ENCODE measurements at places on chromosomes 6 and 20.
A peak's percentile ranks its signal among the peaks of the same experiment; 100 is the strongest.

GRCh38 chr20:36802326-36803222 is 29.0 kb upstream of the DSN1 start:
- DNase-seq = no peak

- DNase-seq = no peak
These were observed 10.5 kb downstream of the THBS2 start for GRCh38 chr6:169243186-169243585.

DNA sequence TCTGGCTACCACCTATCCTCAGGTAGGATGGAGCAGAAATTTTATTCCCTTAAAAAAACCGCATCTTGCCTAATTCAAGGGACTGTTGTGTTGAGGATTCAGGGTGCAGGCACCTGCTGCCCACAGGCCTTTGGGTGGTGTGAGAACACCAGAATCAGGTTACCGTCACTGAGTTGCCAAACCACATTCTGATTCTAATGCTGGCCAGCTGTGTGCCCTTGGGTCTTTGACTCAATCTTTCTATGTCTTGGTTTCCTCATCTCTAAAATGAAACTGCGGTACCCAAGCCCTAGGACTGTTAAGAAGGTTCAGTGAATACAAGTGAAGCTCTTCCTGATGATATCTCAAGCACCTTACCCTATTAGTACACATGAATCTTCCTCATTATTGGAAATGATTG is 827.3 kb downstream of the DHX35 start:
- no peak for DNase-seq

- no peak for DNase-seq
These were observed 621.8 kb downstream of the BCKDHB start for GRCh38 chr6:80728101-80728750.

DNA sequence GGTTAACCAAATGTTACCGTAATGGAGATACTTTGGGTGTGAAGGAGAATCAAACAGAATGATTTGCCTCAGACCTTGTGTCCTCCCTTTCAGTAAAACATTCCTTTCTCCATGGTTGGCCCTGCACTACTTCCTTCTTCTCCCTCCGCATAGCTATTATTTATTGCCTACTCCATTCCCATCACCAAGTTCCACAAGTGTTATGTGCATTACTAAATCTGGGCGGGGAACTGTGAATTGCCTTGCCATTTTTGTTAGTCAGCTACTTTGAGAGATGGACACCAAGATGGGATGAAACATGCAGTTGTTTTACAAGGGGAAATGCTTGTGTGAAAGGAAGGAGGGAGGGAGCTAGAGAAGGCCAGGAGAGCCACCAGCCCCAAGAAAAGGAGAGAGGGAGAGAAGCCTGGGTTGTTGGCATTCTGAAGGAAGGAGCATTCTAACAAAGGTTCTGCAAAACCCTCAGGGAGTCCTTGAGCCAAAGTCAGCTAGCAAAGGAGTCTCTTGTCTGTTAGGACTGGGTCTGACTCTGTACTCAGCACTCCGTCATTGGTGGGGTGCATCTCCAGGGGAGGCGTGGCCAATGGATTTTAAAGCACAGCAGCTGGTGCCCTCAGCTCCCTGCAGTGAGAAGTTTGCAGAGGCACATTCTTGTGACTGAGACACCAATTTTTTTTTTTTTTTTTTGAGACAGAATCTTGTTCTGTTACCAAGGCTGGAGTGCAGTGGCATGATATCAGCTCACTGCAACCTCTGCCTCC is 83.6 kb upstream of the CHD6 start:
- no peak for DNase-seq

GRCh38 chr6:14671261-14671681 is 553.7 kb downstream of the CD83 start:
- DNase-seq = no peak

DNA sequence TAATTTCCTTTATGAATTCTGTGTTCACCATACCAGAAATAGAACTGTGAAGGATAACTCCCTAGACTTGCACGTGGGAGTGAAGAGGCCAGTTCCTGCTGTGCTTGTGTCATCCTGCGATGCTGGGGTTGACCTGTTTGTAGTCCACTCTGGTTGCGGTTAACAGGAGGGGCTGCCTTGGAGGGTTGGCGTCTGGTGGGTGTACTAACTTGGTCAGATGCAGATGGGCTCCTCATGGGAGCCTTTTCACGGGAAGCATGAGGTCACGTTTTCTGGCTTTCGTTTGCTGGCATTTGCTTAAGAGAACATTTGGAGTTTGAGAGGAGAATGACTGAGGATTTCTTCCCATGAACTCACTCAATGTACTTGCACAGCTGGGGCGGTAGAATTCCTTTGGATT is 41.2 kb downstream of the IGF2R start:
- DNase-seq = no peak

DNA sequence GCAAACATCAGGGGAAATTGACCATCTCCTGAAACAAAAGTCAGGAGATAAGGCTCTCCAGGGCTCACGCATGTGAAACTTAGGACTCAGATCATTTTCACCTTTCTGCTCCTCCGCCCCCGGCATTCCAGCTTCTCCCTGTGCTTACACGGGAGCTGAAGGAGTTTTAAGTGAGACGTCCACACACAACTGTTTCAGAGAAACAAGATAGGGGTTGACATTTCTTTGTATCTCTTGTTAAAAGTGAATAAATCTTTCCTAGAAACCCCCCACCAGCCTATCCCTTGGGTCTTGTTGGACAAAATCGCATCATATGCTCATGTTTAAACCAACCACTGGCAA is 46.1 kb downstream of the FAM50B start:
- no peak for DNase-seq

- DNase-seq = no peak
These were observed 97.0 kb downstream of the GCLC start for GRCh38 chr6:53447865-53448264.

GRCh38 chr6:53358440-53359094 is 9.8 kb upstream of the ELOVL5 start:
- no peak for DNase-seq

DNA sequence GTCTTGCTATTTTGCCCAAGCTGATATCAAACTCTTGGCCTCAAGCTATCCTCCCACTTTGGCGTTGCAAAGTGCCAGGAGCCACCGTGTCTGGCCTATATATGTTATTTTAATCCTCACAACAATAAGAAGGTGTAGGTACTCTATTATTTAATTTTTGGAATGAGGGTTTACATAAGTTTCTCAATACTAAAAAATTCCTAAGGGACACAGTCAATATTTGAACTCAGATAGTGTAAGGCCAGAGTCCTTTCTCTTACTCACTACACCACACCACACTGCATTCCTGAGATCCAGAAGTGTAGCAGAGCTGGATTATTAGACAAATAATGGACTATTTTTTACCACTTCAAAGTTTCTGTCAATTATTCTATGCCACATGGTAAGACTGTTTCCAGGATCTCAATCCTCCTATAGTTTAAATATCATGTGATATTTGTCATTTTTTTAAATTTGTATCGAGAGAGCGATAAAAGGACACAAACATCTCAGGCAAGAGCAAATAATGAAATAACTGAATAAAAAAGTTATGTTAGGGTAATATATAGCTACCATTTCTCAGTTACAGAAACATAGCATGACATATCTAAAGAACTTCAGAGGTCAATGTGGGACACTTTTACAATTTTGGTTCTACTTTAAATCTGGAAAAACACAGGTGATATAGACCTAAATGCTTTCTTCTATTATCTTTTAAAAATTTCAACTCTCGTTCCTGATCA is 162.2 kb upstream of the THEMIS start:
- DNase-seq = no peak

DNA sequence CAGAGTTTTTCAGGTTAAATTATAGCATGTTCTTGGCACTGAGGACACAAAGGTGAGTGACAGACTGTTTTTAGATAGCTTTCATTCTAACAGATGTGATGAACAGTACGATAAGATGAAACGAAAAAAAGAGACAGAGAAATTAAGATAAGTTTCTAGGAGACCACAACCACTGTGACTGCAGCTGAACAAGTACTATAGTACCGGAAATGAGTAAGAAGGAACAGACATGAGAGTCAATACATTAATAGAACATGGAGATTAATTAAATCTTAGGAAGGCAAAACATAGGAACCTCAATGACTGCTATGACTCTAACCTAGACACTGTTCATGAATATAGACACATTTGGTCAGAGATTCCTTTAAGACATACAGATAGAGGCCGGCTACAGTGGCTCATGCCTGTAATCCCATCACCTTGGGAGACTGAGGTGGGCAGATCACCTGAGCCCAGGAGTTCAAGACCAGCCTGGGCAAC is 40.2 kb downstream of the HBS1L start:
- no peak for DNase-seq

GRCh38 chr6:159645640-159646039 is 47.4 kb downstream of the SOD2 start:
- DNase-seq = no peak

DNA sequence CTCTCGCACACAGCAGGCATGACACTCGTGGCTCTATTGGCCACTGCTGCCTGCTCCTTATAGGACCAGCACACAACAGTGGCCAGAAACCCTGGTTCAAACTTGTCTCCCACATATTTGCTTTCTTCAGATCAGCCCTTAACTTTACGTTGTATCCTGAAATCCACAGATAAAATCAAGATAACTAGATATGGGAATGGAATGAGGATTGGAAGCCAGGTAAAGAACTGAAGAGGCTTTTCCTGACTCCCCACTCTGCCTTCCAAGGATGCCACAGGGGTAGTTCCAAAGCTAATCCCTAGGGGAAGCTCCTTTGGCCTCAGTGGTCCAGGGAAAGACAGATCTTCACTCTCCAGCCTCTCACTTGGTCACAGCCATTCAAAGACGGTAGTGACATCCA is 86.5 kb downstream of the INSM1 start:
- DNase-seq = no peak

DNA sequence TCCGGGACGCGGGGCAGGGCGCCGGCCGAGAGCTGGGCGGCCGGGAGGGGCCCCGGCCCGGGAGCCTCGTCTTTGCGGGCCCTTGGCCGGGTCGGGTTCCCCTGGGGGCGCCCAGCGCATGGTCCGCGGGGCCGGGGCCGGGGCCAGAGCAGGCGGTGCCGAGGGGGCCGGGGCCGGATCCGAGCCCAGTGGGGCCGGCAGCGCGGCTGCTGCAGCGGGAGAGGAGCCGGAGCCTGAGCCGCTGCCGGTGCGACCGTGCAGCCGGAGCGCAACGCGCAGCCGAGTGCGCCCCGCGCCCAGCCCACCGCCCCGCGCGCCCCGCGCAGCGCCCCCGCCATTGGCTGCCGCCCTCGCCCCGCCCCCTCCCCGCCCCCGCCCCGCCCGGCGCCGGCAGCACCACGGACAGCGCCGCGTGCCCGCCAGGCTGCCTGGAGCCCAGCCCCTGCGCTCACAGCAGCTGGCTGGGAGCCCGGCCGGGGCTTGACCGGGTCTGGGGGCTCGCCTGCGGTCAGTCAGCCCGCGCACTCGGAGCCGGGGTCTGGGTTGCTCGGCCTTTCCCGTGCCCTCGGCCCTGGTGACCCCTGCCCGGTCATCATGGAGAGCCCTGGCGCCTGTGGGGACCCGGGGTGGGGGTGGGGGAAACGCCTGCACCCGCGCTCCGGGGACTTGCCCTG is at the start of gene HRH3:
Gene HRH3, minus strand, starts transcription at position 287 of the 674 bp plus-strand sequence. CDS start 308 bp downstream, outside the sequence.
- DNase-seq = peak; percentile 77

GRCh38 chr20:19009081-19009688 is 195.6 kb downstream of the SCP2D1 start:
- no peak for DNase-seq

- DNase-seq = no peak
These were observed 284.3 kb upstream of the SULF2 start for GRCh38 chr20:48069596-48069995.

GRCh38 chr6:44041461-44042260 is 85.6 kb downstream of the MRPL14 start:
- DNase-seq = no peak

- DNase-seq = no peak
These were observed 24.0 kb downstream of the PBOV1 start for GRCh38 chr6:138194287-138194686.

DNA sequence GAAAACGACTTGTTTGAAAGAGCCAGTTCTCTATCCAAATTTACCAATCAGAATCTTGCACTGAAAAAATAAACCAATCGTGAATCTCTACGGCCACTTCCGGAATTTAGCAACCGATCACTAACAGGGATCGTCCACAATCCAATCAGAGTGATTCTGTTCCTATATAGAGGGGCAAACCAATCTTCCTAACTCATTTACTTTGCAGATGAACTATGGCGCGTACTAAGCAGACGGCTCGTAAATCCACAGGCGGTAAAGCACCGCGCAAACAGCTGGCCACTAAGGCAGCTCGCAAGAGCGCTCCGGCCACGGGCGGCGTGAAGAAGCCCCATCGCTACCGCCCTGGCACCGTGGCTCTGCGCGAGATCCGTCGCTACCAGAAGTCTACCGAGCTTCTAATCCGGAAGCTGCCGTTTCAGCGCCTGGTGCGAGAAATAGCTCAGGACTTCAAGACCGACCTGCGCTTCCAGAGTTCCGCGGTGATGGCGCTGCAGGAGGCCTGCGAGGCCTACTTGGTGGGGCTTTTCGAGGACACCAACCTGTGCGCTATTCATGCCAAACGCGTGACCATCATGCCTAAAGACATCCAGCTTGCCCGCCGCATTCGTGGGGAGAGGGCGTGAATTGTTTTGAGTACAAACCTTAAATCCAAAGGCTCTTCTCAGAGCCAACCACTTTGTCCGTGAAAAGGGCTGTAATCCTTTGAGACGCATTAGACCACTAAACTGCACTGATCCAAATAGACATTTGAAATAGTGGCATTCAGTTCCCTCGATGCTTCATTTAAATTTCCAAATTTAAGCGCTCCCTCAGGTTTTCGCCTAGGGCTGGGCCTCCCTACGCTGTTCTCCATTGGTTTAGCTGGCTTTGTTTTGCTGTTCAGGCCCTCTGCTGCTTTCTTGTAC is 138.0 kb downstream of the HFE start:
- DNase-seq = peak; percentile 74

DNA sequence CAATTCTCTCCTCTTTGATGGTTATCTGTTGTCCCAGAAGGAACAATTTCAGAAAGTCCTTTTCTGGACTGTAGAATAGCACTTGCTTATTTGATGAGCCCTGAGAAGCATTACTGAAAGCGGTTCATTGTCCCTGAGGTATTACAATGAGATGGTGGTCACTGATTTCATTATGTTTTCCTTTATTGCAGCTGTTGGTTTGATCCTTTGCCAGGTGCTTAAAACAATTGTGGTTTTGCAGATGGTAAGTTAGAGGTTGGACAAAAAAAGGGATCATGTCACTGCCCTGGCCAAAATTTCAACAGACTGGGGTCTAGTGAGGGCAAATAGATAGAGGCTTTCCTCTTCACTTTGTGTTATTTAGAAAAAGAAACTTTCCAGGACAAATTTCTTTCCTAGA is 61.9 kb downstream of the ESR1 start:
- no peak for DNase-seq

GRCh38 chr20:63332488-63333240 is 28.5 kb downstream of the CHRNA4 start:
- no peak for DNase-seq

DNA sequence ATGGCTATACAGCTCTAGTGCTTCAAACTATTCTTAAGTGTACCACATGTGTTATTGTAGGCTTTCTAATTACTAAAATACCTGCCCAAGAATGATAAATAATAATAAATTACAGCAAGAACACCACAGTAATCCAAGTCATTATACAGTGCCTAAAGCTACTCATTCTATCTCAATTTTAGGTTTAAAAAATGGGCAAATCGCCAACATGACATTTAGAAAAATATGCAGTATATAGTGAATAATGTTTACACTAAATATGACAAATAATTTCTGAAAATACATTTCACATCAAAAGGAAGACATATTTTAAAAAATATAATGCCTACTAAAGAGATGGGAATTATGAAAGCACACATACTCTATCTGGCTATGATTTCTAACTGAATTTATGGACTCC is 91.8 kb downstream of the MAN1A1 start:
- DNase-seq = no peak
